ENCODE measurements at places on chromosomes 4 and X.

DNA sequence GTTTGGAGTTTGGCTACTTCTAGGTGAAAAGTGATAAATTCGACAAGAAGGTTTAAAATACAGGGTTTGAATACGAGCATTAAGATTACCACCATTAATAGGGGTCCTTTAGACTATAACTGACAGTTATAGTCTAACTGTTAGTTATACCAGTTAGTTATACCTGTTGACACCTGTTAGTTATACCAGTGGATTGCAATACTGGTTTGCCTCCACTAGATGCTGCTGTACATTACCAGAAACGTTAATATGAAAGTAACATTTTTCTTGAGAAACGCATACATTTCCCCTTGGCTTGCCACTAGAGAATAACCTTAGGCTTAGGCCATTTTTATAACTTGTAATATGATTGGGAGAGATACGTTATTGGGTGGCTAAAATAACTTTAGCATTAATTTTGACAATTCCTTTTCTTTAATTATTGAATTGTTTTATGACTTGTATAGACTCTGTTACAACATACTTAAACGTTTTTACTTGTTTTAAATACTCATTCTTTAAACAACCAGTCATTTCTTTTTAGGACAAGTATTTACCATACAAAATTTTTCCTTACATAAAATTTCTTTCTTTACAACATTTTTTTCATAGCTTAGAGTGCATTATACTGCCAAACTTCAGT is 911.2 kb downstream of the FSTL5 start:
- no peak for DNase-seq

- peak; percentile 0 for DNase-seq
Measured at GRCh38 chrX:70452143-70452733, 7.6 kb downstream of the DLG3 start.

DNA sequence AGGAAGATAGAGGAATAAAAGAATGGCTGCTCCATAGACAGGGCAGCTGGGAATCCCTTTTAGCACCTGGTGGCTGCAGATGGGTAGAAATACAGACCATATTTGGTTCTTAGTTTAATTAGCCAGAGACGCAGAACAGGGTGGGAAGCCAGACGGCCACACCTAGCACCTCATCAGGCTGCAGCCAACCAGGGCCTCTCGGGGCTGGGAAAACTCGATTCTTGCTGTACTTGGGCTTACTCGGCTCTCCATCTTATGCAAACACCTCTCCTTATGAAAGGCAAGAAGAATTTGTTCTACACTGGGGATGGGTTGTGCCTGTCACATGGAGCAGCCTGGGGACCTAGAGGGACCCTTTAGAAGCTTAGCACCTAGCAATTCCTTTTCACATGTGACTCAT is 19.7 kb downstream of the IRAK1 start:
- no peak for DNase-seq

GRCh38 chr4:23213198-23213597 is 520.5 kb downstream of the GBA3 start:
- DNase-seq, result no peak

DNA sequence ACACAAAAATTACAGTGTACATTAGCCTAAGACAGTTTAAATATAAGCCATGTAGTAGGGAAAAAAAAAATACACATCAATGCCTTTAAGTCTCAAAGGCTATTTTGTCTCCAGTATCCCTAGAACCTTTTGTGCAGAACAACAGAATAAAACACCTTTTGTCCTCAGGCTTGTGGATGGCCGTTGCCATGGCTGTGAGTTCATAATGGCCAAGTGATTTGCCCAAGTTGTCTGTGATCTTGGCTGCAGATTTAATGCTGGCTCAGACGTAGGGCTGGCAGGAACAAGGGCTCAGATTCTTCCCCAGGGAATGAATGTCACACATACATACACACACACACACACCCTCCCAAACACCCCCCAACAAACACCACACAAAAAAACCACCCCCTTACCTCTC is 25.3 kb downstream of the GPM6B start:
- DNase-seq, result no peak

GRCh38 chr4:130296448-130296847 is 1200.5 kb downstream of the C4orf33 start:
- DNase-seq, result no peak

GRCh38 chr4:123786163-123786915 is 389.7 kb downstream of the SPRY1 start:
- DNase-seq, result no peak
